ENCODE measurements at places on chromosomes 4 and X. TPM values are rescaled to one million over a fixed set of nuclear protein-coding genes. Genes with fewer than 3 reads are reported as not detected.

AREG gene
- 95.3 TPM for total RNA-seq

GRCh38 chr4:113145519-113146291, 96.3 kb downstream of the ANK2 start:
- DNase-seq = no peak

GRCh38 chrX:67612231-67612630, 68.4 kb downstream of the AR start:
- DNase-seq = no peak

DNA sequence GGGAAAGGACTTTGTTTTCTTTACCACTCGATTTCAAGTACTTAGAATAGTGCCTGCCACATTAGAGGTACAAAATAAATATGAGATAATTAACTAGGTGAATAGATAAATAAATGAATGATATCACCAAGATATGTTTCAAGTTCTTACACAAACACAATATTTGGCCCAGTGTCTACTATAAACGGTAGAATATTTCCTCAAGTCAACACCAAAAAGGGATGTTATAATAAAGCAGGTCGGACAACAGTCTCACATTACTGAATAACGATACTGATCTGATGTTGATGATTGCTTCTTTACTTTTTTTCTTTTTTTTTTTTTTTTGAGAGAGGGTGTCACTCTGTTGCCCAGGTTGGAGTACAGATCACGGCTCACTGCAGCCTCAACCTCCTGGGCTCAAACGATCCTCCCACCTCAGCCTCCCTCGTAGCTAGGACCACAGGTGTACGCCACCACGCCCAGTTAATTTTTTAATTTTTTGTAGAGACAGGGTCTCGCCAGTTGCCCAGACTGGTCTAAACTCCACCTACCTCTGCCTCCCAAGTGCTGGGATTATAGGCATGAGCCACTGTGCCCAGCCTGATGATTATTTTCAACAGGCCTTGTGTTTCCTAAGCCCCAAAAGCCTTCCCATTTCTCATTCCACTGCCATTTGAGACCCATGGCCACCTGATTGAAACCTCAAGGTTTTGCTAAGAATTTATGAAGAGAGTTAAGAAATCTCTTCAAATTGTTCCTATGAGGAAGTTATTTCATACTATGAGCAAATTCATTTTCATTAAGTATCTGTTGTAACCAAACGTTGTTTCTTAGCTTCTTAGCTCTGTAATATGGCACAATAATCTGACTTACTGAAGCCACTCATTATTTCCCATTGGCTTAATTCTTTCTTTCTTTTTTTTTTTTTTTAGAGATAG, 2.3 kb downstream of the MANBA start:
- DNase-seq = no peak

GRCh38 chr4:161881370-161881769, 282.4 kb downstream of the FSTL5 start:
- no peak for DNase-seq

DNA sequence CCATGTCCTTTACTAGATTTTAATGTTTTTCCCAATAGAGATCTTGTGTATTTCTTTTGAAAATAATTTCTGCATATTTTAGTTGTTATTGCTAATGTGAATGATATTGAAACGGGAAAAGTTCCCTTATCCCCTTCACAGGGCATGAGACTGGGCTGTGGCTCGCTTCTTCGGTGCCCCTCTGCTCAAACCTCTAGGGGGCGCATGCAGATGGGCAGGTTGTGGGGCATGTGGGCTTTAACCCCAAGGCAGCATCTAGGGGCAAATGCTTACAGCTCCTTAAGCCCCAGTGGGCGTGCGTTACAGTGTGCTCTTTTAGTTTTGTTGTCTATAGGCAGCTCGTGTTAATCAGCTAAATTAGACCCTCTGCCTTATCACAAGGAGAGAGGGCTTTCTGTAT, 194.7 kb downstream of the OPHN1 start:
- DNase-seq = no peak

- no peak for DNase-seq
Measured at GRCh38 chr4:185998791-185999190, 70.2 kb upstream of the TLR3 start.

DNA sequence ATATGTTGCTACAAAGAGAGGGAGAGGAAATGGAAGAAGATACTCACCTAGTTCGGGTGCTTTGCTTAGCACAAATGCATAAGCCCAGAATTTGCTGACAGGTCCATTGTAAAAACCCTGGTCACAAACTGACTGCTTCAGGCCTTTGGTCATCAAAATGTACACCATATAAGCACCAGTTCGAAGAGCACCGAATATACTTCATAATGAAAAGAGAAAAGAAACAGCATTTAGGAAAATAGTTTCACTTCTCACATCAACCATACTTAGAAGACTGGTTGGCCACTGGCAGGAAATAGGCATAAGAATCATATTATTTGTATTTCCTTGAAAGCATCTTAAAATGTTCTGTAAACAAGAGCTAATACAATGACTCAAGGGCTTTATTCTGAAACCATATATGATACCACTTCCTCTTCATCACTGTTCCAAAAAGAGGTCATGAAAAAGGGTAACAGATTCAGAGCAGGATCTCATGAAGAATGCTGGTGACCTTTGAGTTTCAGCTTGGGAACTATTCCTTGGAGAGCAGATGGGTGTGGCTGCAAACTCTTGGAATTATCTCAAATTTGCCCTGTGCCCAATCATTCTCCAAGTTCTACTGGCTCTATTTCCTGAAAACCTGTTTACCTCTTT, 138.7 kb downstream of the ELOVL6 start:
- DNase-seq = no peak

DNA sequence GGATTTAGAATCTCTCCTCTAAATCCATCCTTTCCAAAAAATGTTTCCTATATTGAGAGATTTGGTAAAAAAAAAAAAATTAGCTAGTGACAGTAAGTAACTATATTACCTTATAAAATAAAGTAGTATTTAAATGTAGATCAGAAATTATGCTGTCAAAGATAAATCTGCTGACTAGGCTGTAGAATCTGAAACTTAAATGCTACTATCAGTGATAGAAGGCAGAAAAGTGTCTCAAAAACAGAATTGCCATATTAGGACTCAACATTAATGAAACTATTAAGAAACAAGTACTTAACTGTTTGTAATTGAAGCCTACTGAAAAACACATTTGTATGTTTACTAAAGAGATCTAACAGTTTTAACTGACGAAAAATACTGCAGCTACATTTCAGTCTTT, 8.3 kb downstream of the TAF9B start:
- DNase-seq = no peak
